ENCODE measurements at places on chromosomes 1 and 21. TPM values are rescaled to one million over a fixed set of nuclear protein-coding genes. Genes with fewer than 3 reads are reported as not detected.

The GUCA2B gene
- total RNA-seq: not detected

The SYDE2 gene
- total RNA-seq: 1.6 TPM

The LCE2C gene
- total RNA-seq: not detected

DNA sequence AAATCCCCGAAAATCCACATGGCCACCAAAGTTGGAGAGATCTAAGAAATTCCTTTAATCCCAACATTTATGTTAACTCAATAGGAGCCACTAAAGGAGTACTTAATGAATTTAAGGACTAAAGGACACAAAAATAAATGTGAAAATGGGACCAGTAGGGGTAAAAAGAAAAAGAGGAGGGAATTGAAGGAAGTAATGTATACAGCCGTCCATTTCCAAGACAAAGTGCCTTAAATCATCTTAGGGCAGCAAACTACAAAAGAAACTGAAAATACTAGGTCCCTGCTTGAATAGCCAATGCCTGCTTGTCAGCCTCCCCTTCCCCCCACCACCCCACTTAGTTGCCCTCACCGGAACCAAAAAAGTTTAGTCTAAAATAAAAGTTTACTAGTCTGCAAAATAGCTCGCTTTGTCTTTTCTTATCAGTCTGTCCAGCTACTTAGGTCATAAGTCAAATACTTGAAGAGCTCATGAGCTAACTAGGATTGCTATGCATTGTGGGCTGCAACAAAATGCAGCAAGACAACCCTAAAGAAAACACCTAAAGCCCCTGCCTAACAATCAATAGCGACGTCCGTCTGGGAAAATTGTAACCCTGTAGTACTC is 66.3 kb upstream of the TLR5 start:
- no peak for DNase-seq

- no peak for DNase-seq
Observed at GRCh38 chr1:38455829-38456530, 403.6 kb downstream of the RRAGC start.

DNA sequence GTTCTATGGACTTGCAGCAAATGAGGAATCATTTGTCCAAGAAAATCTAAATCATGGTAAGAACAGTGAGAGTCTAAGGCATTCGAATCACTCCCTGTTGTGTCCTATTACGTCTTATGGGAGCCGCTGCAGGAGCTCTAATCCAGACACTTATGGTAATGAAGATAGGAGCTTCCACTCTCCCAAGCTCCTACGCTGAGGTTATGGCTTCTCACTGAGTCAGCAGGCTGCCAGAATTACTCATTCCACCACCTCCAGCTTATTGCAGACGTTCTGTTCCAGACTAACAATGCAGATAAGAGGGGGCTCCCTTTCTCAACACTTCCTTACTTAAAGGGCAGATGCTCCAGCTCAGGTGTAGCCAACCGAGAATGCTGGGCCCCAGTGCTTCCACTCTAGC is 212.6 kb downstream of the GREM2 start:
- no peak for DNase-seq

GRCh38 chr1:179714159-179714558 is 28.9 kb upstream of the FAM163A start:
- DNase-seq: no peak

DNA sequence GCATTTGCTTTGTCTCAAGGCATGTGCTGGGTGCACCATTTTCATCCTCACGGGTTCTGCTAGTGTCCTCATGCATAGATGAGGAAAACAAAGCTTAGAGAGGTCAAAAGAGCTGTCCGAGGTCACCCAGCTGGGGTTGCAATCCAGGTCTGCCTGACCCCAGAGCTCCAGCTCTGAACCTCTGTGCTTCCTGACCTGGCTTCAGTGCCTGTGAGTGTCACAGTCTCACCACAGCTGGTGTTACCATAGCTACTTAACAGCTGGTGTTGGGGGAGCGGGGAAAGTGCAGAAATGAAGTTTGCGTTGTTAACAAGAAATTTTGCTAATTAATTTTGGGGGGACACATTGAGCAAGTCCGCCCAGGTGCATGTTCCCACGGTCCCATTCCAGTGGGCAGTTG is 328.5 kb downstream of the KIF26B start:
- DNase-seq: no peak

- DNase-seq: no peak
Observed at GRCh38 chr1:225825078-225825477, 15.2 kb downstream of the EPHX1 start.

GRCh38 chr1:40078512-40079333 is 18.3 kb downstream of the PPT1 start:
- DNase-seq: peak; percentile 72

DNA sequence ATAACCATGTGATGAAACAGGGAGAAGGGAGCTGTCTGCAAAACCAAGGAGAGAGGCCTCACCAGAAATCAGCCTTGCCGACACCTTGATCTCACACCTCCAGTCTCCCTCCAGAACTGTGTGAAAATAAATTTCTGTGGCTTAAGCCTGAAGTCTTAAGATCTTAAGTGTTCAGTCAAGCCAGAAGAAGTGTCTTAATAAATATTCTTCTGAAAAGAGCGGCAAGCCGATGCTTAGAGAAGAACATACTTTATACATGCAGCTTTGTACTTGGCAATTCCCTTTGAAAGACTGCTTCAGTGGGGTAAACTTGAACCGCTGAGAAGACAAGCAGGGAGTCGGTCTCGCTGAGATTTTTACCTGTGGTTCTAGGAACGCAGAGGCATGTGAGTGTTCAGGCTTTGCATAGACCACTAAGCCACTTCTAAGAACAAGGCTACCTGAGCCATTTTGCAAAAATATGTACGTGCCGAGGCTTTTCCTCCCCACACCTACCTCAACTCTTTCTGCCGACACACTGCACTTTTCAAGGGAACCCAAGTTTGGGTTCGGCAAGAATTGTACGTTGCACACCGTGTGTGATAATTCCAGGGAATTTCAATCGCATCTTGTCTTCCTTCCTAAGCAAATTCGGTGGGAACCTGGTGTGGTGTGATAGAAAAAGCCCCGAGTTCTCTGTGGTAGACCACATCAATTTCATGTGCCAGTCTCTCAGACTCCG is 3.4 kb downstream of the RUNX1 start:
- peak; percentile 73 for DNase-seq

DNA sequence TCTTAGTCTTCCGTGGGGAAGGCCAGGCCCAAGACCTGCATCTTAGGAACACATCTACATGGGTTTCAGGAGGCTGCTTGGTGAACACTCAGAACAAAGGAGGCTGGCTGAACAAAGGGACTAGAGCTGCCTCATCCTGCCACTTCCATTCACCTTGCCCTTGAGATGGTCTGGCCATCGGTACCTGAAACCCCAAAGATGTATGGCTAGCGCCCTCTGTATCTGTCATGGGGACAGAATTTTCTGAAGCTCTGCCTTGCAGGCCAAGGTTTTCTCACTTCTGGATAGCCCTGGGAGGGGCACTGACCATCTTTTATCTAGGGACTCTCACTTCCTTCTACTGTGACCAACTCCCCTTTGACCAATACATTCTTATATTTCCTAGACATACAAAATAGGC is 55.4 kb upstream of the GRIK3 start:
- DNase-seq: no peak

DNA sequence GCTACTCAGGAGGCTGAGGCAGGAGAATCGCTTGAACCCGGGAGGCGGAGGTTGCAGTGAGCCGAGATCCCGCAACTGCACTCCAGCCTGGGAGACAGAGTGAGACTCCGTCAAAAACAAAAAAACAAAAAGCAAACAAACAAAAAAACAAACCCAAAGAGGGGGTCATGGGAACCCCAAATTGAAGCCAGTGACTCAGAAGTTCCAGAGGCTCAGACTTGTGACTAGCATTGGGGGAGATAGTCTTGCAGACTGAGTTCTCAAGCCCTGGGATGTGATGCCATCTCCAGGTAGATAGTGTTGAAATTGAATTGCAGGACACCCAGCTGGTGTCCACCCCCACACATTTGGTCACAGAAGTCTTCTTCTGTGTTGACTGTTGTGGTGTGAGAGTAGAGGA is 24.9 kb upstream of the ENO1 start:
- no peak for DNase-seq

DNA sequence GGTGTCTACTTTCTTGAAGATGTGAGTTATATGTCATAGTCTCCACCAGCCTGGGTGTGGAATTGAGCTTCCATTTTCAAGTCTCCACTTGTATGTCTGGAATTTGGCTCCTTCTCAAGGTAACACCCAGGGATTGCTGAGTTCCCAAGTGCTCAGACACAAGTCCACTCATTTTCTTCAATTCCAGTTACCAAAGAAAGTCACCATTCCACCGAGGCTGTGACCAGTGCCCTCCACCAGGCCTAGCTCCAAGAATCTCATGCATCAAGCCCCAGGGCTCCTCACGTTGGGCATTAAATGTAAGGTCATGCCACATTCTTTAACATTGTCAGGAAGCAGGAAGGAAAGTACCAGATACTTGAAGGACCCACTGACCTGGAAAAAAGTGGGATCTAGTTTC is 2.4 kb upstream of the RAB4A start:
- DNase-seq: no peak

The OR6N1 gene
- total RNA-seq: not detected

DNA sequence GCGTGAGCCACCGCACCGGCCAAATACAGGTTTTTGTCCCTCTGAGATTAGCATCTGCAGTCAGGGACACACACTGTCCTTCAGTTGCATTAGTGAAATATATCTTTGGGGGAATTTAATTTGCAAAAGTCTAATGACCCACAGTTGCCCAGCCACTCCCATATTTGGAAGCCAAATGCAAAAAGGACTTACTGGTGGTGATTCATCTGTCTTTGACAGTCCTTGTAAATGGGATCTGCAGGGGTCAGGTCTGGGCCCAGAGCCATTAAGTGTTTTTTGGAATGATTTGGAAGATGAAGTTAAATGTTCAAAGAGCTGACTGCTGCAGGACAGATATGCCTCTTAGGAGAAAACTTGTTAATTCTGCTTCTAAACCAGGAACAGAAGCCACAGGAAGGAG is 44.6 kb upstream of the DNASE2B start:
- no peak for DNase-seq

GRCh38 chr1:84363019-84363418 is 35.3 kb upstream of the DNASE2B start:
- DNase-seq: no peak

The GBP6 gene
- total RNA-seq: 0.27 TPM

- no peak for DNase-seq
Observed at GRCh38 chr1:173884701-173885100, 16.5 kb downstream of the ZBTB37 start.

- no peak for DNase-seq
Observed at GRCh38 chr1:217076902-217077301, 353.7 kb upstream of the ESRRG start.

GRCh38 chr21:30227633-30228404 is 11.9 kb upstream of the CLDN8 start:
- no peak for DNase-seq

DNA sequence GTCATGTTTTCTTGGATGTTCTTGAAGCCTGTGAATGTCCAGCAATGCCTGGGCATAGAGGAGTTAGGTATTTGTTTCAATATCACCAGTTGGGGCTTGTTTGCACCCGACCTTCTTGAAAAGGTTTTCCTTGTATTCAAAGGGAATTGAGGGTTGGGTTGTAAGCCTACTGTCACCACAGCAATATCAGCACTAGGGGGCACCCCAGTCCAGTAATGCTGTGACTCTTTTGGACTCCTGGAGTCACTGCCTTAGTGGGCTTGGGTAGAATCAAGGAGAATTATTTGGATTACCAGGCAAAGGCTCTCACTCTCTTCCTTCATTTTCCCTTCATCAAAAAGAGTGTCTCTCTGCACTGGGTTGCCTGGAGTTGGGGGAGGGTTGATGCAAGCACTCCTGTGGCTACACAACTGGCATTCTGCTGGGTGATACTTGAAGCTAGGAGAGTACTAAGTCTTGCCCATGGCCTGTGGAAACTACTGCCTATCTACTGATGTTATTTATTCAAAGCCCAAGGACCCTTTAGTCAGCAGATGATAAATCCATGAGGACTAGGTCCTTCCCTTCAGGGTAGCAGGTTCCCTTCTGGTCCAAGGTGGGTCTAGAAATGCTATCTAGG is 34.5 kb downstream of the OR10R2 start:
- DNase-seq: peak; percentile 38

The TMEM79 gene
- 14.4 TPM for total RNA-seq

GRCh38 chr1:109617291-109617801 is 2.1 kb downstream of the GNAT2 start:
- no peak for DNase-seq

The LELP1 gene
- total RNA-seq: not detected

DNA sequence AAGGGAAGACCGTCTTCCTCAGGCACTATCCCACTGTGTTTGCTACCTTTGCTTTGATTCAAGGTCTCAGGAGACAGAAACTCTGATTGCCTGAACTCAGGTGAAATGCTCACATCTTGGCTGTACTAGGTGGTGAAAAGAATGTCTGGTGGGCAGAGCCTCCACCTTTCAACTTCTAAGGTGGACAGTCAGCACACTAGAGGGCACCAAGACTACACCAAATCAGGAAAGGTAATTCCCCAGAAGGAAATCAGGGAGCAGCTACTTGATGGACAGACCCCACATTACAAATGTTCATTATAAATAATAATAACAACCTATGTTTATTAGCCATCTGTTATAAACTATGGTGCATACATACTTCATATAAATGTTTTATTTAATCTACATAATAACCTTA is 220.9 kb downstream of the ATG4C start:
- DNase-seq: no peak

GRCh38 chr1:61007534-61008364 is 74.6 kb upstream of the NFIA start:
- no peak for DNase-seq

The IVL gene
- not detected for total RNA-seq

GRCh38 chr1:61842863-61843514 is 100.7 kb downstream of the PATJ start:
- DNase-seq: no peak

GRCh38 chr1:220028346-220028895 is 17.9 kb downstream of the EPRS1 start:
- no peak for DNase-seq

The SCNM1 gene
- 63.7 TPM for total RNA-seq

GRCh38 chr1:115158181-115158580 is 68.9 kb upstream of the TSPAN2 start:
- DNase-seq: no peak

- DNase-seq: peak; percentile 37
Observed at GRCh38 chr1:11062965-11063401, 3.2 kb upstream of the SRM start.

The VHLL gene
- not detected for total RNA-seq

- no peak for DNase-seq
Observed at GRCh38 chr1:178151831-178152230, 57.9 kb downstream of the RASAL2 start.

DNA sequence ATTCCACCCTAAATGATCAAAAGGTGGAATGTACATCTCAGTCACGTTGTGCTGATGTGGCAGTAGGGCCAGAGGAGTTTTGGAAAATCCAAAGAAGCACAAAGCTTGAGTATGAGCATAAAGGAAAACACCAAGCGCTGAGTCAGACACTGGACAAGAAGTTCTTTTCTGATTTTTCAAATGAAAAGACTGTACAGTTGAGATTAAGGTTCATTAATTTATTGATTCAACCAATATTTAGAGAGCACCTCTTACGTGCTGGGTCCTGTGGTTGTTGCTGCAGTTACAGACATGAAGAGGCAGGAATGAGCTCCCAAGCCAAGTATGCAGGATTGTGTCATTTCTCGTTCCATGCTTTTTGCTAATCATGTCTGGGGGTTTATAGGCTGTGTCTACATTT is 28.9 kb upstream of the APP start:
- DNase-seq: no peak

- peak; percentile 41 for DNase-seq
Observed at GRCh38 chr1:226643177-226643576, 94.6 kb downstream of the STUM start.

The AKNAD1 gene
- total RNA-seq: not detected

GRCh38 chr1:46492269-46492853 is 2.7 kb downstream of the DMBX1 start:
- DNase-seq: no peak

The FAM151A gene
- not detected for total RNA-seq

- DNase-seq: no peak
Observed at GRCh38 chr21:38561613-38562581, 63.6 kb upstream of the ERG start.

The ANKRD34A gene
- 2.2 TPM for total RNA-seq
